Body of pancreas (tissue), 4 donors: ENCODE measurements at places on chromosomes 11 and 22.
A peak's percentile ranks its signal among the peaks of the same experiment; 100 is the strongest.

DNA sequence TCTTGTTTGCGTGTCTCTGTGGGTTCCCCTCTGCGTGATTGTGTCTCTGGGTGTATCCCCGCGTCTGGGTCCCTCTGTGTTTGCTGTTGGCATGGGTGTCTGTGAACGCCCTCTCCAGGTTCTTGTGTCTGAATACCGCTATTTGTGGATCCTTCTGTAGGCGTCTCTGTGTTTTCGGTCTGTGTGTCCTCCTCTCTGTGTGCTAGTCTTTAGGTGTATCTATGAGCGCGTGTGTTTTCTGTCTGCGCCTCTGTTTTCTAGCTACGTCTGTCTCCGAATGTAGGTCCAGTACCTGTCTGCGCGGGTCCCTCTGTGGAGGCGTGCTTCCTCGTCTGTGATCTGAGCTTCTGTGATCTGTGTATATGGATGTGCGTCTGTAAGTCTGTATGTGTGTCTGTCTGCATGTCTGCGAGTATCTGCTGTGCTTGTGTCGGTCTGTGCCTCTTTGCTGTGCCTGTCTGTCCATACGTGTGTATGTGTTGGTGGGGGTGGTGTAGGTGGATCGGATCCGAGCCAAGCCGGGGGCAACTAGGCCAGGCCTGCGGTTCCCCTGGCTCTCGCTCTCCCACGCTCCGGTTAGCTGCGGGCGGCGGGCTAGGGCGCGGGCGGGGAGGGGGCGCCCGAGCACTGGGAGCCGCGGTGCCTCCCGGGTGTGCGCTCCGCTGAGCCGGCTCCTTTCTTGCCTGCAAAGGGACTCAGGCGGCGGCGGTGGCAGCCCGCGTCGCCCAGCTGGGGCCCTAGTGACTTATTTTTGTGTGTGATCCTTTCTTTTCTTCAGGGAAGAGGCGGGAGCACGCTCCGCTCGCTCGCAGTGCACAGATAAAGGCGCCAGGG, 105.3 kb upstream of the E2F8 start:
- H3K27ac ChIP-seq = no peak overlapping the region
- no peaks in the 10 kb centered on the region for H3K36me3 ChIP-seq
- peaks cover 11% of the 10 kb centered on the region for H3K27me3 ChIP-seq
- no peak overlapping the region for H3K4me3 ChIP-seq

- peaks cover 23% of the 10 kb centered on the region for H3K4me1 ChIP-seq
- no peak overlapping the region for H3K4me3 ChIP-seq
- H3K27me3 ChIP-seq = peaks cover 15% of the 10 kb centered on the region
- DNase-seq = peak; percentile 1
Measured at GRCh38 chr22:20440637-20441591, 3.3 kb upstream of the SCARF2 start.

GRCh38 chr22:28299309-28299708, 380.3 kb upstream of the PITPNB start:
- no peak for DNase-seq
- no peak overlapping the region for H3K27ac ChIP-seq
- no peak overlapping the region for H3K4me3 ChIP-seq
- H3K4me1 ChIP-seq = peaks cover 7% of the 10 kb centered on the region

DNA sequence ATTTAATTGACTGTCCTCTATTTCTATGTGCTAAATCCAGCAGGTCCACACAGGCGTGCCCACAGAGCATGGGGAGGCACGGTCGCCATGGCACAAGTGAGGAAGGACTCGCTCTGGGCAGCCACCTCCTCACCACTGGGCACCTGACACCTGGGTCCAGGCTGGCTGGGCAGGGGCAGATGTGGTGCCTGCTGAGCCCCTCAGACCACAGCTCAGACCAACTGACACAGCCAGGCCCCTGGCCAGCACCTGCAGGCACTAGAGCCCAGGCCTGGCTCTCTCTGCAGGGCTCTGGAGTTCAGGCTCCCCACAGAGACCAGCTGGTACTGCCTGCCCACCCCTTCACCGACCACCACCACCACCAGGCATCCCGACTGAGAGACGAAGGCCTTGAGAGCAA, 27.9 kb downstream of the LINC01488 start:
- no peaks in the 10 kb centered on the region for H3K27me3 ChIP-seq
- no peaks in the 10 kb centered on the region for H3K36me3 ChIP-seq
- H3K4me3 ChIP-seq = no peak overlapping the region
- no peak for DNase-seq
- no peaks in the 10 kb centered on the region for H3K4me1 ChIP-seq
- H3K27ac ChIP-seq = no peak overlapping the region

DNA sequence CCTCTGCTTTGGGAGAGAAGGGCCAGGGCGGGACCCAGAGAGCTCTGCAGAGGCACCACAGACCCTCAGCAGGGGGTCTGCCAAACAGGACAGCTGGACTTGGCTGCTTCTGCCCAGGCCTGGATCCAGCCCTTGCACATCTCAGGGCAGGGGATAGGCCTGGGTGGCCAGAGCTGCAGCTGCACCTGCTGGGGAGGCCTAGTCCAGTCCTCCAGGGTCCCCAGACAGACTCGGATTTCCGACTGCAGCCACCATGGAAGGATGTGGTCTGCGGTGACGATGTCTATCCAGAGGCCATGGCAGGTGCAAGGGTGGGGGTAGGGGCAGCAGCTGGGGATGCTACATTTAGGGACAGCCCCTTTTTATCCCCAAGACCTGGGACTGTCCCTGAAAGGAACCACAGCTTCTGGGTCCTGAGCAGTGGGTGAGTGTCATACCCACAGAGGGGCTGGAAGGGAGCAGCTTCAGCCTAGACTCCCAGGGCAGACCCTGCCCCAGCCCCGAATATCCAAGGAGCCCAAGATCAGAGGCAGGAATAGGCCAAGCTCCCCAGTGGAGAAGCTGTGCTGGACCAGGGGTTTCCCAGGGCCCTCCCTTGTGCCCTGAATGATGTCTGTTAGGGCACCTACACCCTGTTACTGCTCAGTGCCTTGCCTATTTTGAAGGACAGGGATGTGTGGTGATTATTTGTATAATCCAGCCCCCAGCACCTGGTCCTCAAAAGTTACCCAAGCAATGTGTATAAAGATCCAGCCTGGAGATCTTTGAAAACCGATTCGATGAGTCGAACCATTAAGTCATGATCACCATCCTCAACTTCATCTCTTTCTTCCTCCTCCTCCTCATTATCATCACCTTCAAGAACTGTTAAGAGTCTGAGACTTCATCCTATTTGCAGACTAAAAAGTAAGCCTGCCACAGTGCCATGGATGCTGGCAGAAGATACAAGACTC, 2.5 kb upstream of the IGLL5 start:
- DNase-seq = no peak
- no peak overlapping the region for H3K27ac ChIP-seq
- H3K27me3 ChIP-seq = no peaks in the 10 kb centered on the region
- no peak overlapping the region for H3K4me3 ChIP-seq

DNA sequence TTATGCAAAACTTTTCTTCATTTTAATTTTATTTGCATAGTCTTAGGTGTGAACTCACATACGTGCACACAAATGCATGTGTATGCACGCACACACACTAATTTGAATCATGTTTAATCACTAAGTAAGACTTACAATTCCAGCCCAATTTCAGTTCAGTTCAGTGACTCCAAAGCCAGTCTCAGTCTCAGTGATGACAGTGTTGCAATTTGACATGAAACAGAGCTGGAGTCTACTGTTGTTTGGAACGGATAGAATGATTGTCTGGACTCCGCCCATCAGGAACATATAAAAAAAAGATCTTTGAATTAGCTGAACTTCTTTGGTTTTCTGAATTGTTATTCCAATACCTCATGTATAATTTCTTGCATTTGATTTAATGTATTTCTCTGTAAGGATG, 14.9 kb upstream of the OR51S1 start:
- DNase-seq = no peak
- no peak overlapping the region for H3K4me3 ChIP-seq
- no peaks in the 10 kb centered on the region for H3K27me3 ChIP-seq
- H3K36me3 ChIP-seq = no peaks in the 10 kb centered on the region
- no peaks in the 10 kb centered on the region for H3K4me1 ChIP-seq

- no peaks in the 10 kb centered on the region for H3K27me3 ChIP-seq
- H3K27ac ChIP-seq = no peak overlapping the region
- no peak overlapping the region for H3K4me3 ChIP-seq
- peaks cover 31% of the 10 kb centered on the region for H3K4me1 ChIP-seq
- no peak for DNase-seq
Measured at GRCh38 chr11:119700030-119700429, 29.0 kb downstream of the NECTIN1 start.

GRCh38 chr11:97000481-97000880, 610.7 kb downstream of the JRKL start:
- no peak overlapping the region for H3K27ac ChIP-seq
- no peaks in the 10 kb centered on the region for H3K36me3 ChIP-seq
- no peaks in the 10 kb centered on the region for H3K27me3 ChIP-seq
- no peak for DNase-seq

GRCh38 chr11:10561043-10561818, 7.2 kb downstream of the LYVE1 start:
- H3K27ac ChIP-seq = no peak overlapping the region
- no peak for DNase-seq
- no peaks in the 10 kb centered on the region for H3K27me3 ChIP-seq
- H3K4me1 ChIP-seq = no peaks in the 10 kb centered on the region
- H3K4me3 ChIP-seq = no peak overlapping the region

DNA sequence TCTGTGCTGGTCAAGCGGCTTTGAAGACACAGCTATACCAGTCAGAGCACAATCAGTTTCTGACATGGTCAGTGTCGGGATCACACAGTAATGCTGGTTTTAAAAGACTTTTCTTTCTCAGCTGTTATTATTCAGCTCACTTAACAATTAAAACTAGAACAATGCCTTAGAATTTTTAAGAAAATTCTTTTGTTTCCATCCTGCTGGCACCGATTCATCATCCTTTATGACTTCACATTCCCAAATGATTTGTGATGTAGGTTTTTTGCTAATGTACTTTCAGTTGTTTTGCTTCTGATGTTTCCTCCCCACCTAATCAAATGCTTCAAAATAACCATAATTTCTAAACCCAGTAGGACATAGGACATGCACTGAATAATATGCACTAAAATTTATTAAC, 34.5 kb upstream of the OLFML1 start:
- H3K27me3 ChIP-seq = no peaks in the 10 kb centered on the region
- no peak for DNase-seq
- no peak overlapping the region for H3K4me3 ChIP-seq
- H3K27ac ChIP-seq = no peak overlapping the region
- no peaks in the 10 kb centered on the region for H3K36me3 ChIP-seq
- H3K4me1 ChIP-seq = peaks cover 9% of the 10 kb centered on the region

DNA sequence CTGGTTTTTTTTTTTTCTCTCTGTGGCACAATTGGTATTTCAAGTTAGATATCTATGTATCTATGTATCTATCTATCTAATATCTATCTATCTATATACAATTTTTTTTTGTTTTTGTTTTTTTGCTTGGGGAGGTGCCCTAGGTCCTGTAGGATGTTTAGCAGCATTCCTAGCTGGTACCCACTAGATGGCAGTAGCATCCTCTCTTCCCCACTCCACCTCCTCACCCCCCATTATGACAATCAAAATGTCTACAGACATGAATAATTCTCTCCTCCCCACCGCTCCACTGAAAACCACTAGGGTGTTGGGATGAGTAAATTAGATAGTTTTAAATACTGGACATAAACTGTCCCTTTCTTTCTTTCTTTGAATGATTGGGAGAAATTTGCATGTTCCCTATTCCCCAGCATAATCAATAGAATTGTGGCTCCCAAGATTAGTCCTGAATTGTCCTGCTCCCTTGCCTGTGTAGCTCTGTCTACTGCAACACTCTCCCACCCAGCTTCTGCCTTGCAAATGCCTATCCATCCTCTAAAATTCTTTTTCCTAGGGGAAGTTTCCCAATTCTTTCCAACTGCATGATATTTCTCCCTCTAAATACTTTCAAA, 1152.4 kb downstream of the LRRC4C start:
- no peaks in the 10 kb centered on the region for H3K4me1 ChIP-seq
- H3K27ac ChIP-seq = no peak overlapping the region
- no peak overlapping the region for H3K4me3 ChIP-seq
- no peaks in the 10 kb centered on the region for H3K27me3 ChIP-seq
- no peak for DNase-seq
